Brain (organoid and tissue), 16 donors: ENCODE measurements at places on chromosomes 3 and 15.
A peak's percentile ranks its signal among the peaks of the same experiment; 100 is the strongest.

DNA sequence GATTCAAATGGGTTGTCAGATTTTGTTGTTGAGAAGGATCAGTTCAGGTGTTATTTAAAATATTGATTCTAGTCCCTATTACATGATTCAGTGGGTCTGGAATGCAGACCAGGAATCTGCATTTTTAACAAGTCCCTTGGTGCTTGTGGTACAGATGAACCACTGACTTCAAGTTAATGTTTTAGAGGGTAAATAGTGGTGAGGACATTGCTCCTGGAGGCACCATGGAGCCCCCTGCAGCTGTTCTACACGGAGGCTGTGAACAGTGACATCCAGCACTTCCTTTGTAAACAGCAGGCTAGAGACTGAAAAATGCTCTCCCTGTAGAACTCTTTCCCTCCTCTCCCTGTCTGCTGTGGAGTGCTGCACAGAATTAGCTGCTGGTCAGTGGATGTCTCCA lies 4.8 kb upstream of the FSIP1 start:
- no peak for DNase-seq

GRCh38 chr3:65251375-65251774 lies 563.6 kb upstream of the ADAMTS9 start:
- no peak for DNase-seq

DNA sequence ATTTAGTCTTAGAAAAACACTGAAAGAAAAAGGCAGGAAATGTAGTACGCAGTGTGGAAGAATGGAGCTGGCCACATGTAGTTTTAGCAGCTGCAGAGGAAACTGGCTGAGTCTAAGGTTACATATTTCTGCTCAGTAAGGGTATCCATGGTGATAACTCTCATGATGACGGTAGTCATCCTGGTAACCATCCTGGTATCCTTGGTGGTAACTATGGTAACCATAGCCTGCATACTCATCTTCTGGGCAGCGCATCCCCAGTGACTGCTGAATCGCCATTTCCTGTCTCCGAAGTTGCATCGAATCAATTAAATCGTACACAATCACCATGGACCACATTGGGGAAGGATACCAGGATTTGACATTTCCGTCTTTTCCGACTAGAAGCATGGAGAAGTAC lies 35.7 kb downstream of the CCDC80 start:
- DNase-seq = peak; percentile 93

GRCh38 chr3:117600112-117600511 lies 890.5 kb downstream of the TUSC7 start:
- no peak for DNase-seq

- no peak for DNase-seq
Measured at GRCh38 chr3:190064659-190065058, 56.0 kb downstream of the P3H2 start.

GRCh38 chr15:45795440-45796069 lies 160.7 kb downstream of the SQOR start:
- peak; percentile 78 for DNase-seq

DNA sequence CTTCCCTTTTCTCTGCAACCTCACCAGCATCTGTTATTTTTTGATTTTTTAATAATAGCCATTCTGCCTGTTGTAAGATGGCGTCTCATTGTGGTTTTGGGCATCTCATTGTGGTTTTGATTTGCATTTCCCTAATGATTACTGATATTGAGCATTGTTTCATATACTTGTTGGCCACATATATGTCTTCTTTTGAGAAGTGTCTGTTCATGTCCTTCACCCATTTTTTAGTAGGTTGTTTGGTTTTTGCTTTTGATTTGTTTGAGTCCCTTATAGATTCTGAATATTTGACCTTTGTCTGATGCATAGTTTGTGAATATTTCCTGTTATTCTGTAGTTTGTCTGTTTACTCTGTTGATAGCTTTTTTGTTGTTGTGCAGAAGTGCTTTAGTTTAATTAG lies 312.2 kb upstream of the TBC1D5 start:
- no peak for DNase-seq

DNA sequence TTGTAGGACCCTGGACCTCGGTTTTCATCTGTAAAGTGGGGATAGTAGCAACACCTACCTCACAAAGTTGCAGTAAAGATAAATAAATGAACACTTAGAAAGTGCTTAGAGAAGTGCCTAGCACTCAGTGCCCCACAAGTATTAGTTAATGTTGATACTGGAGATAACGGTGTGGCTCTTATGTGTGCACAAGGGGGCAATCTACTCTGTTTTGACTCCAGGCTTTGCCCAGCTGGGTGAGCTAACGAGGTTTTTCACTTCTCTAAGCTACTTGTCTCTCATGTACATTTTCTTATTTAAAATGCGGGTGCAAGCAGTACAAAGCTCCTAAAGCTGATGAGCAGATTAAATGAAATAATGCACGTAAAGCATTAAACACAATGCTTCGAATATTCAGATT lies 193.5 kb upstream of the ICE2 start:
- no peak for DNase-seq
